ENCODE measurements at places on chromosomes 11 and 22.

DNA sequence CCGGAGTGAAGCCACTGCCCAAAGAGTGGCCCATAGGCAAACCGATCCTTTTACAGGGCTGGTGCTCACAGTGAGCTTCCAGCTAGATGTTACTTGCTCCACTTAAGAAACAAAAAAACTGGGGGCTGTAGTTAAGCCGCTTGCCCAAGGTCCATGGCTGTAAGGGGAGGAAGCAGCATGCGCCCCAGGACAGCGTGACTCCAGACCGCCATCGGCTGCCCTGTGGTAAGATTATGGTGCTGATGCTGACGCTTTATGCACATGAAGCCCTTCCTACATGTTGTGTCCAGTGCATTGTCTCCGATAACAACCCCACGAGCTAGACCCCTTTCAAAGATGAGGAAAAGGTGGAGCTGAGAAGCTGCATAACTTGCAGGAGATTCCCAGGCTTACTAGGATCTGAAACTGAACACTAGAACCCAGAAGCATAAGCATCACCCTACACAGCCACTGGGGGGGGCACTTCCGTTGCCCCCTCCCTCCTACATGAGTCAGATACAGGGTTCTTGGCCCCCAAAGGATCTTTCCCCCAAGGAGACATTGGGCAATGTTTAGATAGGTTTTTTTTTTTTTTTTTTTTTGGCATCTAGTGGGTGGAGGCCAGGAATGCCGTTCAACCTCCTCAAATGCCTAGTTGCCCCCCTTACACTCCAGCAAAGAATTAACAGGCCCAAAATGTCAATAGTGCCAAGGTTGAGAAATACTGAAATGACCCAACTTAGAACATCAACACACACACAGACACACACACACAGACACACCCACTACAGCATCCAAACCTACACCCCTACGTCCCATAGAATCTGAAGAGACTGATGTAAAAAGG lies 53.9 kb downstream of the MN1 start:
- DNase-seq = no peak

DNA sequence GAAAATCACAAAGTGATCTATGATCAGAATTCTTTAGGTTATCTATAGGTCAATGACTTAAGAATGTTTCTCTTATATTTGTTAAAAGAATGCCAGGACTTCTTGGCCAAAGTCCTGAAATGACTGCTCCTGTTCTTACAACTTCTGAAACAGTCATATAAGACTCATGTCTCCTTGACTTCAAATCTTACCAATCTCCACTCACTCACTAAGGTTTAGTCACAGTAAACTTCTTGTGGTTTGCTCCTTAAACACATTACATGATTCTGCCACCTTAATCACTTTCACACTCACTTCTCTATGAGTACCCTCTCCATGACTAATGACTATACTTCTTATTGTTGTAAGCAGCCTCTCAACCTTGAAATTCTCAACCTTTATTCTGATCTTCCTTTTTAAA lies 648.7 kb upstream of the CCDC179 start:
- DNase-seq = no peak

GRCh38 chr11:13277768-13278608 lies at the start of gene BMAL1:
Gene BMAL1 (plus strand): TSS chr11:13277790. CDS start chr11:13354309, 76,519 bp downstream.
- no peak for DNase-seq

GRCh38 chr11:65355013-65355775 lies 643 bp downstream of the TIGD3 start:
- DNase-seq = no peak

DNA sequence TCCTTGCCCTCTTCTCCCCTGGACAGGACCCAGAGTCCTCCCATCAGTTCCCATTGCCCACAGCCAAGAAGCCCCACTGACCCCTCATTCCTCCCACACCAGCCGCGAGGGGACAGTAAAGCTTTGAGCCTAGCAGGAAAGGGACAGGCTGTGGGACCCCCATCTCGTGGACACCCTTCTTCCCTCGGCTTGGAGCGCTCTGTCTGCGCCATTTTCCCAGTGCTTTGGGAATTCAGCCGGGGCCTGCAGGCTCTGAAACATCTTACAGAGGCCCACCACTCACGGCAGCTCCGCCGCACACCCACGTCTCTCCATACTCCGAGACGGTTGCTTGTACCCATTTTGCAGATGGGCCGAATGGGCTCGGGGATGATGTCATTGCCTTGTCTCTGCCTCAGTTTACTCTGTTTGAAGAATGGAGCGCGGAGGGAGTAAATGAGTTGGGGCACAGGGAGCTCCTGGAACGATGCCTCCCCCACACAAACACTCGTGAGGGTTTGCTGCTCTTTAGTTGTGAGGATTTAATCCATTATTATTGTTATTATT lies 447.7 kb downstream of the TBC1D22A start:
- no peak for DNase-seq

- no peak for DNase-seq
Measured at GRCh38 chr22:35782504-35782903, 64.8 kb downstream of the APOL5 start.

DNA sequence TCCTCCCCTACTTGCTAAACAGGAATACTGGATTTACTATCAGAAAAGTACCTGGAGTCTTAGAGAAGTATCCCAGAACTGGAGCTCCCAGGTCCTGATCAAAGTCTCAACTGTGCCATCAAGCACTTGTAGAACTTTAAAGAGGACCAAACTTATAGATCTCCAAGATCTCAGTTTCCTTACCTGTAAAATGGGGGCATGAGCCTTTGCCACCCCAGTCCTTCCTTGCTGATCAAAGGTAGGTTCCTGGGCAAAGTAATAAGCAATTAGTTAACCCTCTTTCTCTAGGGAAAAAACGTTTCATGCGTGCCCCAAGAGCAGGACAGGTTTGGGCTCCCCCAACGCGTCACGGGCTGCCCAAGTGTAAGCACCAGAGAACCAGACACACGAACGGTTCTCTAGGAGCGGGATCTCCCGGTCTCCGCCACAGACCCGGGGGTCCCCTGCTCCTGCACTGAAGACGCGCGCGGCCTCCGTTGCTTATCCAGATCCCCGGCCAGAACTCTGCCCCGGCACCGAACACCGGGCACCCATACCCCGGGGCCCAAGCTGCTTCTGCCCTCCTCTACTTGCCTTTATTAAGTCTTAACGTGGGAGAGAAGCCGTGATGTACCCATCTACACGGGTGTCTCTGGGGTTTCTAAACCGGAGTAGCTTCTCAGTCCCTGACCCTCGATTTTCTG lies 505 bp downstream of the ZNF214 start:
- no peak for DNase-seq

DNA sequence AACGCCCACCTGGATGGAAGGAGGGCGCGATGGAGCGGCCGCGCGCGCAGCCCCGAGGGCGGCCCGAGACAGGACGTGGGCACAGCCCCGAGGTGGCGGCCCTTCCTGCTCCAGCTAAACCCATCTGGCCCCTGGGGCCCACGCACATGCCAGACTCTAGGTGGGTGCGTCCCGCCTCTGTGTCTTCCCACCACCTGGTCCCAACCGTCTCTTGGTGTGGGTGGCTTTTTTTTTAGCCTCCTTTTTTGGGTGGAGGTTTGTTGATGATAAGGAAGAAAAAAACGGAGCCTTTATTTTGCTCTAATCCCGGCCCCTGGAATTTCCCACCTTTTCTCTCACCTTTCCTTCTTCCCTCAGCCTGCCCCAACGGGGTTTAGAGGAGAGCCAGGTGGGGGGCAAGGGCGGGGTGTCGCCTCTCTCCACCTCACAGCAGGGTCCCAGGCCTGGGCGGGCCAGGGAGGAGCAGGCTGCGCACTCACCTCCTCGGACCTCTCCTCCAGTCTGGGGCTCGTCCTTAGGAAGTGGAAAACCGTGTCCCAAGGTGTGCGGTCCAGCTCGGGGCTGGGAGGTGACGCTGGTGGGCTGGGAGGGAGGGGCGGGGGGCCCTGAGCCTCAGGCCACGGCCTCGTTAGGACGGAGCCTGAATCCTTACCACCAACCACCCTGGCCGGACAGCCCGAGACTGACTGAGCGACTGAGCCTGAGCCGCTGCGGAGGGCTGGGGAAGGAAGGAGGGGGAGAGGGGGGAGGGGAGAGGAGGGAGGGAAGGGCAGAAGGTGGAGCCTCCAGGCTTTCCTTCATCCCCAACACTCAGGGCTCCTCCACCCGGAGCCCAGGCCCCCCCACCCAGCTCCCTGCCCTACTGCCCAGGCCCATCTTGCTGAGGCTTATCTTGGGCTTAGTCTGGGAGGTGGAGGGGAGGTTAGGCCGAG lies at the start of gene SOX10:
SOX10 (minus strand) TSS at position 696 of the 932 bp plus-strand sequence. CDS start 771 bp downstream, outside the sequence.
- DNase-seq = no peak

- no peak for DNase-seq
Measured at GRCh38 chr11:44852952-44853351, 97.7 kb downstream of the TP53I11 start.

GRCh38 chr11:12680246-12680939 lies 6.2 kb downstream of the TEAD1 start:
- no peak for DNase-seq

DNA sequence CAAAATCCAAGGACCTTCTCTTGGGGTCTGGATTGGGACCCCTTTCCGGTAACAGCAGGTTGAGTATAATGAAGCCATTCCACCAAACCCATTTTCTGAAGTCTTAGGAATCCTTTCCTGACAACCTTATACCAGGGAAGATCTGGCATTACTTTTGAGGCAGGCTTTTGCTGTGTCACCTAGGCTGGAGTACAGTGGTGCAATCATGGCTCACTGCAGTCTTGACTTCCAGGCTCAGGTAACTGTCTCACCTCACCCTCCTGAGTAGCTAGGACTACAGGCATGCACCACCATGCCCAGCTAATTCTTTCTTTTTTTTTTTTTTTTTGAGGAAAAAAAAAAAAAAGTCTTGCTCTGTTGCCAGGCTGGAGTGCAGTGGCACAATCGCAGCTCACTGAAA lies 55.8 kb upstream of the TREH start:
- no peak for DNase-seq

DNA sequence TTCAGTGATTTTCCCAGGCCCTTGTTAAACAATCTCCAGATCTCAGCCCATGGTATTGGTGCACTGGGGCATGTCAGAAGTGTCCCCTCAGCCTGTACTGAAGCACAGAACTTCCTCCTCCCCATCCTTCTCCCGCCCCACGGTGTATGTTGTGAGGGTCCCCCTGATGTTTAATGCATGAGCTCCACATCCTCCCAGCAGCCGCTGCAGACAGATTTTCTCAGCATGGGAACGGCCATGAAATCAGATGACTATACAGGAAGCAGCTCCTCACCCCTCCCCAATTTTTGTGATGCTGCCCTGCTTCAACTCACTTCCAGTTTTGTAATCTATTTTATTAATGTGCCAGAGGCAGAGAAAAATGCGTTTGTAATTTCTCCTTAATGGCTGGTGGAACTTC lies 406.0 kb downstream of the MIAT start:
- no peak for DNase-seq

DNA sequence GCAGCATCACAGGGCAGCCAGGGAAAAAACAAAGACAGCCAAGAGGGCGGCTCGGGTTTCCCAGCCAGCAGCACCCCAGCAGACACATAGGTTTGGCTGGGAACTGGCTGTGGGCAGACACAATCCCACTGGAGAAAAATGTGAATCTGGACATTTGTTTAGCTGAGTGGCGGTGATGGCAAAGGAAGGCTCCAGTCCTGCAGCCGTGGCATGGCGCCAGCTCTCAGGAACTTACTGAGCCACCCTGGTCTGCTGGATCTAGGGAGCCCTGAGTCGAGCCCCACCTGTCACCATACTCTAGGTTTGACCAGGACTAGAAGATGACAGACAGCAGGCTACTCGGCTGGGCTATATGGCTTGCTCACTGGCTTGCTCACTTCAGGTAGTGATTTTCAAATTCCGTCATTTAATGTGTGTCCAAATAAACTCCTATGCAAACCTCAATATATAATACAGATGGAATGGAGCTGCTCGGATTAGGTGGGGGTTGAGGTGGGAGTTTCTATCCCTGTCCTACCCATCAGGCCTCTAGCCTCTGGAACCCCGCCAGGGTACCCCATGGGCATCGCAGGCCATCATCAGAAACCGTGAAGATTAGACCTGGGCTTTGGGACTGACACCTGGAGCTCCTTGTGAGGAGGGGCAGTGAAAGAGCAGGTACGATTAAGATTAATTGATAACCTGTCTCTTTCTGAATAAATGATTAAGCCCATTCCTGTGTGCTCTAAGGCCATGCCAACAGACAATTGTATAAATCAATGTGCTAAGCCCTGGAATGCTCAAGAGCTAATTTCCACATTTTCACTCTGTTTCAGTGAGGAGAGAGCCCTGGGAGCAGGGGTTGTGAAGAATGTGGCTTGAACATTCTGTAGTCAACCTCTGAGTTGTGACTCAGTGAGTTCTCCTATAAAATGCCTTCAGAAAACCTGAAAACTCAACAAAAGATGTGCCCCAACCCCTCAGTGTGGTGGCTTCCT lies 42.5 kb downstream of the GALNT18 start:
- DNase-seq = no peak

- DNase-seq = no peak
Measured at GRCh38 chr22:41229730-41230400, 10.9 kb downstream of the CHADL start.

GRCh38 chr22:42909363-42910058 lies 52.4 kb upstream of the ARFGAP3 start:
- peak; percentile 60 for DNase-seq

DNA sequence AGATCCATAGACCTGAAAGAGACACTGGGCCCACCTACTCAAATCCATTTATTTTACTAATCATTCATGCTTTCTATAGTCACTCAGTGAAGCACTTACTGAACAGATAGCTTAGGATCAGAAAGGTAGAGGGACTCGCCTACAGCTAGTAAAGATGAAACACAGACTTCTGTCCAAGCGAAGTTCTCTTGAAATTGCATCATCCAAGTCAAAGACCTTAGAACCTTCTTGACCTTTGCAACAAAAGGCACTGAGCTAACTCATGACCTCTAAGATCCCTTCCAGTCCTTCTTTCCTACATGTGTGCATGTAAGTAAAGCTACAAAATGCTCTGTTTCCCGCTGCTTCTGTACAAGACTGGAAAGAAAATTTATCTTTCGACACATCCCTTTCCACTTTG lies 377.6 kb downstream of the LARGE1 start:
- DNase-seq = no peak

GRCh38 chr11:117993988-117994745 lies 8.0 kb downstream of the IL10RA start:
- no peak for DNase-seq

GRCh38 chr22:47552541-47553205 lies 790.2 kb downstream of the TBC1D22A start:
- no peak for DNase-seq

- DNase-seq = peak; percentile 31
Measured at GRCh38 chr11:12088047-12088481, 22.3 kb upstream of the MICAL2 start.

GRCh38 chr22:41842996-41843970 lies 10.4 kb downstream of the SREBF2 start:
- DNase-seq = no peak

DNA sequence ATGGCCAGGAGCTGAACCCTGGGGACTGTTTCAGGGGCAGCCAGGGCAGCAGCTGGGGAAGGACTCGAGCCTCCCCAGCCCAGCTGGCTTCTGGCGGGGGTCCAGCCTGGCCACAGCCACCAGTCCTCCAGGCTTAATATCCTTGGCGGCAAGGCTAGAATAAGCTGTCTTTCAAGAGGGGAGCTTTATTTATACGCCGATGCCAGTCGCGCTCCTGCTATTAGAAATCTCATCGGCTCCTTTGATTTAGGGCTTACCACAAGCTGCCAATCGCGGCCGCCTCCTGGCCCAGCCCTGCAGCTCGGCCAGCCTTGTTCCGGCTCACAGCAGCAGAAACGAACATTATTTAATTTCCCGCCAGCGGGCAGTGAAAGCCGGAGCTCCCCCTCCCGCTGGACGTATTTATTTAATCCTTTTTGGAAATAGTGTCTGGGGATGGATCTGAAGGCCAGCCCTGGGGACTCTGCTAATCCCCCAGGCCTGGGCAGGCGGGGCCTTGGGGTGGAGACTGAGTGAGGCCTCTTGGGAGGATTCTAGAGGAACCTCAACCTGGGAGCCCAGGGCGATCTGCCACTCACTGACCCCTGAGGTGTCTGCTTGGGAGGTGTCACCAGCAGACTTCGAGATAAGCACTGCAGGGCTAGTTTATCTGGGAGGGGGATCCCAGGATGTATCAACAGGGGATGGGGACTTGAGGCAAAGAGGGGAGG lies 363.1 kb downstream of the MN1 start:
- DNase-seq = no peak
